ENCODE measurements at places on chromosomes 2 and 18.

GRCh38 chr18:55522011-55522410, 66.0 kb downstream of the TCF4 start:
- peak; percentile 4 for DNase-seq

DNA sequence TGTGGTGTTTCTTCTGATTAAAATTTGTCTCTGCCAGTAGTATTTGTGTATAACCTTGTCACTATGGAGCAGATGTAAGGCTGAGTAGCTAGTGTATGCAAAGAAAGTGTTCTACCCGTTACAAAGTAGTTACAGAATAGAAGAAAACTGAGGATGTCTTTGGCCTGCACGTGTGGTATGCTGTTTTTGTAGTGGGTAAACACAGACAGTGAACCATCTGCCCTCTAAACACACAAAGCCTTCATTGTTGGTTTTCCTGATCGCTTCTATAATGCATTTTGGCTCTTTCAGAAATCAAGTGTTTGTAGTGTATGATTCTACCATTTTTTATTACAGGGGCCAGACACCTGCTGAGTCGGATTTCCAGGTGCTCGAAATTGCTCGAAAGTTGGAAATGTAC, 61.5 kb downstream of the FARP2 start:
- no peak for DNase-seq

GRCh38 chr2:58073751-58074150, 27.1 kb downstream of the VRK2 start:
- DNase-seq = no peak

DNA sequence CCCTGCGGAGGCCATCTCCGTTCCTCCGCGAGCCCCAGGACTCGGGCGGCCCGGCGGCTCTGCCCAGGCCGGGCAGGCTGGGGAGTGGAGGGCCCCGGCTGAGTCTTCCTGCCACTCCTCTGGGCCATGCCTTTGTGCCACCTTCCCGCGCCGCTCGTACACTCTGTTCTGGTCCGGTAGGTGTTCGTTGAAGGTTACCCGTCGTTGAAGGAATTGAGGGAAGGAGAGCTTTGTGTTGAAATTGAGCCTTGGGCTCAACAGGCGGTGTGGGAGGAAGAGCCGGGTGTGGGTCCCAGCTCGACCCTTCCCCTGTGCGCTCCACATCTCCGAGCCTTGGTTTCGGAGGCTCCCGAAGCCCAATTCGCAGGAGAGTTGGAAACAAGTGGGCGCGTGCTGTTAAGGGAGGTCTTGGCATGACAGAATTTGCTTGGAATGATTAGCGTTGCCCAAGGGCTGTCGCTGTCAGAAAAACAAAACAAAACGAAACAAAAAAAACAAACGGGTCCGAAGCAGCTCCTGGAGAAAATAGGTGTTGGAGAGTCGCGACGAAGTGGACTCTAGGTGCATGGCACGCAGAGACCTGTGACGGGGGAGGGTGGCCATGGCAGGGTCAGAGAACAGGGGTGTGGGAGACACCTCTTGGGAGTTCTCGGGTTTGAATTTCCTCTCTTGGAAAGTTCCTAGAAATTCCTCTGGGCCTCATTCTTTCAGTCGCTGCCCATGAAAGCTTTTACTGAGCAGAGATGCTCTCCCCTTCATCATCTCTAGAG, 1.2 kb upstream of the MZT2A start:
- DNase-seq = no peak

DNA sequence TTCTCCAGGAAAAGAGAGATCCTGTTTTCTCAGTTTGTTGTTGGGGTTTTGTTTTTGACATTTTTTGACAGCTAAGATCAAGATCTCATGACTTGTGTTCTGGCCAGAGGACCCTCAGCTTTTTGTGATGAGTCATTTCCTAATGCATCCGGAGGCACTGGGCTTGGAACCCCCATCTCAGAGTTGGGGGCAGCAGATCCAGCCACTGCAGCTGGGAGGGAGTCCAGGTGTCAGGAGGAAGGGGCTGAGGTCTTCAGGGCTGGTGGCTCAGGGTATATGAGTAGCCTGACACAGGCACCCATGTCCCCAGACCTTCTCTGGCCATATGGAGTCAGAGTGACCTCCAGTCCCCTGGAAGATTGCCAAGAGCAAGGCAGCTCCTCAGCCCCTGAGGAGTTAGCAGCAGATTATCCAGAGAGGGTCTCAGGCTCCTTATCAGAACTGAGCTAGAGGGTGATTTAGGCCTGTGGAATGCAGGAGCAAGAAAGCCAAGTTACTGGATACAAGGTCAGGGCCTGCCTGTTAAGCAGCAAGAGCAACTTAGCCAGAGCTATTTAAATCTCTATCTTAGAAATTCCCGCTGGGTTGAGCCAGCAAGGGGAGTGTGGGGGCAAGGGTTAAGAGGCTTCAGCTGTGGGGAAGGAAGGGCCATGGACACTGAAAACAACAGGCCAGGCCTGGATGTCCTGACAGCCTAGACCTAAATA, 62.4 kb downstream of the TANC1 start:
- DNase-seq = no peak

GRCh38 chr2:128548461-128548891, 229.8 kb upstream of the HS6ST1 start:
- DNase-seq = no peak

DNA sequence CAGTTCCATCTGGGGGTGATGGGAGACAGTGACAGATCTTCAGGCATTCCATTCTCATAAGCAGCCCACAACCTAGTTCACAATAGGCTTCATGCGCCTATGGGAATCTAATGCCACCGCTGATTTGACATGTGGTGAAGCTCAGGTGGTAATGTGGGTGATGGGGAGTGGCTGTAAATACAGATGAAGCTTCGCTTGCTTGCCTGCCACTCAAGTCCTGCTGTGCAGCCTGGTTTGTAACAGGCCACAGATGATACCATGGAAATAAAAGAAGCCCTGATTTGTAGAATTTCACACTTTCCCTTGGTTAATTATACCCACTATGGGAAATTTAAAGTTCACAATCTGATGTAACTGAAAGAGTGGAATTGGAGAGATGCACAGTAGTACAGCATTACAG, 40.5 kb upstream of the CXXC1 start:
- no peak for DNase-seq

DNA sequence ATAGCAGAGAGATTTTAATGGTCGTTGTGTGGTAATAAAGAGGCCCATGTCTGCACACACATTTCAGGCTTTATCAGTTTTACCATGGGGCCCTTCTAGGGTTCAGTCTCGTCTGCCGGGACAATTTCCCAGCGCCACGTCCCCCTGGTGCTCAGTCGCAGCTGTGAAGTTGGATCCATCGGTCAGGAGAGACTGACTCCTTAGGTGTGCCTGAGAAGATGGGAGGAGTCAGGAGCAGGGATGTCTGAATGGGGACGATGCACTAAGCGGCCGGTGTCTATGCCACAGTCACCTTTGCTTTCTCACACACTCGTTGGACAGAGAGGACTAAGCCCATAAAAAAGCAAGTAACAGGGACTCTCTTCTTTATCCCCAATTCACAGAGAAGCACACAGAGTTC, 71.4 kb downstream of the TWIST2 start:
- no peak for DNase-seq

GRCh38 chr2:175350105-175350504, 168.6 kb upstream of the ATP5MC3 start:
- DNase-seq = no peak

- DNase-seq = no peak
Measured at GRCh38 chr2:26245810-26246209, 1.1 kb downstream of the HADHB start.

DNA sequence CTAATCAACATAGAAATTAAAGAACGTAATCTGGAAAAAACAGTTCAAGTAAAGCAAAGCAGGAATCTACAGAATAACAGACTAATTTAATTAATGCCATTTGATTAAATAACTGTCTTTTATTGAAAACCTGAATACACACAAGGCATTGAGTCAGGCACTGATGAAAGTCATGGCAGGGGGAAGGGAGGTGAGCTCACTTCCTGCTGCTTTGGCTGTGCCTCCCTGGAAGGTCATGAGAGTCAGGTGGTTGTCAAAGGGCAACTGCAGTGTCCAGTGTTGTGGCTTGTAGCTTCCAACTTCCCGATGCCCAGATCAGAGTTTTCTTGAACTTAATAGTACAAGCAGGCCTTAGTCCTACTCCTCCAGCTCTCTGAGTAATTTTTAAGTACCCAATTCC, 180.9 kb downstream of the PID1 start:
- no peak for DNase-seq

- DNase-seq = no peak
Measured at GRCh38 chr2:10267551-10268465, 34.9 kb upstream of the HPCAL1 start.

- DNase-seq = no peak
Measured at GRCh38 chr2:39780825-39781600, 2.0 kb upstream of the THUMPD2 start.

DNA sequence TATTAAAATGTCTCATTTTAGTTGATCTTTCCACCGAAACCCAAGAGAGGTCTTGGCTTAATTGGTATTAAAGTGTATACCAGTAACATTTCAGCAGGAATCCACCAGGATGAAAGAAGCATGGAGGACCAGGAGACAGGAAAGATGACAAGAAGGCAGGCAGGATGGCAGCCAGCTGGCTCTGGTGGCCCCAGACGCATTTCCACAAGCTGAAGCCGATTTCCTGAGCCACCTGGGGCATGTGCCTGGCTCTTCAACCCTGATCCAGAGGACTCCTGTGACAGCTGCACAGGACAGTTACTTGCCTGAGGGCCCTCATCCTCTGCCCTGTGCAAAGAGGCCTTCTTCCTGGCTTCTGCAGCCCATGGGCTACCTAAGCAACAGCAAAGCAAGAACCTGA, 56.9 kb upstream of the NFU1 start:
- DNase-seq = no peak

GRCh38 chr2:156489750-156490465, 53.7 kb downstream of the GPD2 start:
- DNase-seq = no peak

GRCh38 chr2:231168460-231169139, 29.8 kb upstream of the ARMC9 start:
- DNase-seq = no peak

DNA sequence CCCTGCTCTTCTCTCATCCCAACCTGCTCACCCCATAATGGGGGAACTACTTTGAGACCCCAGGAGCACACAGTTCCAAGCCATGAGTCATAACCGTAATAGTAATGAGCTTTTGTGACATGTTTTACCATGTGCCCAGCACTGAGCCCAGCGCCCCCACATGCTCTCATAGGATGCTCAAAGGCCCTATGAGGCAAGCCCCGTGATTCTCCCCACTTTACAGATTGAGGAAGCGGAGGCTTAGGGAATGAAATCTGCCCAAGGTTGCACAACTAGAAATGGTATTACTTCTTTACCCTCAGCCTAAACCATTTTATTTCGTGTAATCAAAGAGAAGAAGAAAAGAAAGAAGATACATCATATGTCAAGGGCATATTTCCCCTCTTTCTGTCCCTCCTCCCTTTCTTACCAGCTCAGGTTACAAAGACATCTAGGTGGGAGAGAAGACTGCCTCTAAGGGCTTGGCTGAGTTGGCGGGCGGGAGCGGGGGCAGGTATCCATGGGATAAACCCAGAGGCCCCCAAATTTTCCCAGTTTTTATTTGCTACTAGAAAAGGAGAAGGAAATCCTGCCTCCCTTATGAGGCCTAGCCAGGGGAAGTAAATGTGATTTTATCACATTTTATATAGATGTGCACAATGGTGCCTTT, 24.2 kb downstream of the BCL11A start:
- DNase-seq = no peak

DNA sequence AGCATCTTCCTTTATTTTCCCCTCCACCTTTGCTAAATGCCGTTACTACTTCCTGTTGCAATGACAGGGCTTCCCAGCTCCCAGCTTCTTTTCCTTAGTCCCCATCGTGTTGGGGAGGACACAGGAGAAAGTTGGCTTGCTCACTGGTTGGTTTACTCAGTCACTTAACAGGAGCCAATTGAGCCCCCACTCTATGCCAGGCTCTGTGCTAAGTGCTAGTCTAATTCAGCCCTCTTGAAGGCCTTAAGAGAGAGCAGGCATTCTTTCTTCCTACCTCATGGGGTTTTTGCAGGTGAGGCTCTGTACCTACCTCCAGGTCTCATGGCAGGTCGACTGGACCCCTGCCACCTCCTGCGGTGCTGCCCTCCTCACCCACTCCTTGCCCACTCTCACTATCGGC, 20.1 kb downstream of the TANC1 start:
- DNase-seq = no peak

GRCh38 chr2:124241-124880, 78.1 kb upstream of the FAM110C start:
- DNase-seq = no peak

DNA sequence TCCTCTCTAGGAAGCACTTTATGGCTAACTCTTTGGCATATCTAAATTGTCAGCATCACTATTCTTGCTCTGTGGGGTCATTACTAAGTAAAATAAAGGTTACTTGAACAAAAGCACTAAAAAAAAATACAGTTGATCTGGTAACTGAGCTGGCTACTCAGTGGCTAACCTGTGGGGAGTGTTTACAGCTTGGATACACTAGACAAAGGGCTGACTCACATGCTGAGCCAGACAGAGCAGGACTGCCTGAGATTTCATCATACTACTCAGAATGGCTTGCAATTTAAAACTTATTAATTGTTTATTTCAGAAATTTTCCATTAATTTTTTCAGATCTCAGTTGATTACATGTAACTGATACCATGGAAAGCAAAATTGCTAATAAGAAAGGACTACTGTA, 1690.4 kb upstream of the SLC39A10 start:
- DNase-seq = no peak

DNA sequence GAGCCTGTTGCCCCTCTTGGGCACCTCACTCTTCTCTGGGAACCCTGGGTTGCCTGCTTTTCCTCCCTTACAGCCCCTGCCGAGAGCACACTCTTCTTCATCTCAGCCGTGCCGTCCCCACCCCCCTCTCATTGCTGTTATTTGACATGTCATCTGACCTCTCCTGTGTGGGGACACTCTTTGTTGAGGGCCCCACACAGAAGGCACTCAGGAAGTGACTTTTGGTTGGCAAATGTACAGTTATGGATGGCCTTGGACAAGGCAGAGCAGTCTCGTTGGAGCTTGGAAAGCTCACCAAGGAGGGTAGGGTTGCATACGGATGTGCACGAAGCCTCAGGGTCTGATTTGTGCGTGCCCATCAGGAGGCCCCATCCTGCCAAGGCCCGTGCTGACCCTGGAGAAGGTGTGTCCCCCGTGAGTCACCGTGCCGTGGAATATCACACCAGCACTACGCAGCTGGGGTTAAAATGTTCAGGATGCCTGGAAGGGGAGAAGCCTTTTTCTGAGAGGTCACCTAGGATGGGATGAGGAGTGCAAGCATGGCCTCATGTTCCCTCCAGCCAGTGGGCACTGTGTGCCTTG, 93.9 kb downstream of the CTIF start:
- DNase-seq = no peak

DNA sequence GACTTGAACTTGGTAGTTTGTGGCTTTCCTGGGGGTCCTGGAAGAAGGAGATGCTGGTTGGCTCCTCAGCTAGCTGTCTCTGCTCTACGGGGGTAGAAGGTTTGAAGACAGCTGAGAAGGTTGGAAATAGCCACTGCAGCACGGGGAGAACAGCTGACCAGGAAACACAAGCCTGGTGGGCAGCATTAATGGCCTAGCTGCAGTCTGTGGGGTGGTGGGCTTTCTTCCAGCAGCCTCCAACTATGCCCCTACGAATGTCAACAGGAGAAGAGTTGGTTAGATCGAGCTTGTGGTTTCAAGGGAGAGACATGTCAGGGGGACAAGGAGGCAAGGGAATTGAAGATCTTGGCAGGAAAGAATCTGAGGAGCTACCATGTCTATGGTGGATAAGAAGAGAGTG, 38.9 kb downstream of the PMAIP1 start:
- no peak for DNase-seq

GRCh38 chr2:33321876-33322483, 154.5 kb upstream of the RASGRP3 start:
- DNase-seq = no peak

Measured in stimulated activated CD8-positive, alpha-beta memory T cell treated with anti-CD3 and anti-CD28 coated beads, Interleukin-2, amount 100 ng/mL, for 48 hours (primary cell).